ENCODE measurements at places on chromosomes 6 and 20.
A peak's percentile ranks its signal among the peaks of the same experiment; 100 is the strongest.

DNA sequence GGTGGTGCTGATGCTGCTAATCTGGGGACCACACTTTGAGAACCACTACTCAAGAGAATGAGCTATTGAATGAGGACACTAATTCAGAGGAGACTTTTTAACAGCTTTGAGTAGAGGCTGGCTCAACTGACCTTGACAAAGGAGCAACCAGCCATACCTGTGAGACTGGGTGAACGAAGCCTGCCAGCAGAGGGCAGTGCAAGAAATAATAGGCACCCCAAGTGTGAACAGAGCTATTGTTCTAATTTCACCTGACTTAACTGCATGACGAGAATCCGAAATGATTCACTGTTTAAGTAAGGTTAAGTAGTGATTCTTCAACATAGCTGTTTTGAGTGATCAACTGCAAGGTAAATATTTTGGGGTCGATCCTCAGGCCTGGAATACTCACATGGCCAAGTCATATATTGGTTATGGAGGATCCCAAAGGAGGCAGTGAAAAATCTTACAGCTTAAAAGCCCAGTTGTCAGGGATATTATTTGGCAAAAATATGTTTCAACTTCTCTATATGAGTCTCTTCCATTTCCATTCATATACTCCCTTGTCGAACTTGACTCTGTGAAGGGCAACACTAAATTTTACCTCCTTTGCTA lies 550.5 kb upstream of the MARCKS start:
- DNase-seq = no peak

DNA sequence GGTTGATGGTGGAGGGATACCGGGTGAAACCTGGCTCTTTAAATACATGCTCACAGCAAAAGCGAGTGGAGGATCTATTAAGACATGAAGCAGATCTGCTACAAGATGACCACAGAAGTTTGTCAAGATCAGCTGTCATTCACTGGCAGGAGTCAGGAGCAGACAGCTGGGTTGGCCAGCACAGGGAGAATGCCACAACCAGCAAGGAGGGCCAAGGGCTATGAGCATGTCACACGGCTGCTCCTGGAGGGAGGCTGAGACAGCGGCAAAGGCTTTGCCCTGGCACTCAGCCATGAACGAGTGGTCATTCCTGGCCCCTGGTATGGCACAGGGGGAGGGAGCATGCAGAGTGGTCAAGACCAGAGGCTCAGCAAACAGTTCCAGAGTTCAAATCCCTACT lies 77.6 kb downstream of the POPDC3 start:
- no peak for DNase-seq

GRCh38 chr20:14972256-14972655 lies 634.8 kb upstream of the FLRT3 start:
- DNase-seq = no peak

- no peak for DNase-seq
Measured at GRCh38 chr20:15889061-15889460, 684.2 kb downstream of the KIF16B start.

- DNase-seq = no peak
Measured at GRCh38 chr6:158496700-158497099, 63.2 kb upstream of the TMEM181 start.

DNA sequence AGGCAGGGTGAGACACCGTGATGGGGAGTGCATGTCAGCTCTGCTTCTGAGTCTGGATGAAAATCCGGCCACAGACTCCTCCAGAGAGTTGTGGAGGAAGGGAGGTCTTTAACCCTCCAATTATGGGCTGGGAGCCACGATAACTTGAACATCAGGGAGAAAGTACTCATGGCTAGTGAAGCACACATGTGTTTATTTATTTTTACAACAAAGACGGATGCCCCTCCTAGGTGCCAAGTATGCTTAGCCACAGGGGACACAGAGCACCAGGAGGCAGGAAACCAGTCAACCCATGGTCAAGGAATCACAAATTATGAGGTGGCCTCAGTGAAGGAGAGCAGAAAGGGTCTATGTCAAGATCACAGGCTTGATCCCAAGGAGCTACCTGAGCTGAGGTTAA lies 54.1 kb downstream of the ZNF217 start:
- DNase-seq = no peak

DNA sequence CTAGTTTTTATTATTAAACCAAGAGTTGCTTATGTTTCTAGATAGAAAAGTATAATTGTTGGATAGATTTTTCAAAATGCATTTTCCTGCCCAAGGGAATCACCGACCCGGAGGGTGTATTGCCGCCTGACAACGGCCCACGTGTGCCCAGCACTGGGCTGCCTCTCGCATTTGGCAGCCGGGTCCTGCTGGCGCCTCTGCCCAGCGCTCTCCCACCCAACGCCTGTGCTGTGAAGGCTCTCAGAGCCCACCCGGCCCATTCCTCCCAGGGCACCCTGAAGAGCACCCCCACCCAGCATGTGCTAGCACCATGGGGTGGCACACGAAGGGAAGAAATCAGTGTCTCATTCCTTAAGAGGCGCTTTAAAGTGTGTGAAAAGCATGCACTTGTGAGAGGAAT lies 88.3 kb upstream of the AFDN start:
- no peak for DNase-seq

DNA sequence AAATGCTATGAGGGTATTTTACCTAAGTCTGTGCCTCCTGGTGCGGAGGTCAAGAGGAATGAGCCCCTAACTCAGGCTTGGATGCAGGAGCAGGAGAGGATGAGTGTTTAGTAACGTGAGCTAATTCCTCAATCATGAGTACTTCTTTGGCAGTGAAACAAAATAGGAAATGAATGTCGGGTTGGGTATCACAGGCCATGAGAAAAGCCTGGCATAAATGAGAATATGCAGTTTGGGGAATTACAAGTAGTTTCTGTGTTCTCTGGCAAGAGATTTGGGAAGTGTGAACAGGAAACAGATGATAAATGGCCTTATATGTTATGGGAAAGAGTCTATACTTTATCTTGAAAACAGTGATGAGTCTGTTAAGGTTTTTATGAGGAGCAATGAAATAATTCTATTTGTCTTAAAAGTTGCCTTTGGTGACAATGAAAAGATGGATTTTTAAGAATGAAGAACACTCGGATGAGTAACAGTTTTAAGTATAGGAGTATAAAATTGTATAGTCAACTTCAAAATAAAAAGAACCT lies 59.0 kb upstream of the RNF146 start:
- no peak for DNase-seq

- peak; percentile 62 for DNase-seq
Measured at GRCh38 chr6:24125980-24126379, at the start of gene NRSN1. Gene NRSN1 (plus strand): TSS chr6:24126215. CDS start chr6:24134328, 8,113 bp downstream.

- no peak for DNase-seq
Measured at GRCh38 chr6:33886673-33887144, 82.9 kb upstream of the MLN start.

GRCh38 chr6:22294301-22294700 lies 2.5 kb downstream of the PRL start:
- DNase-seq = no peak

DNA sequence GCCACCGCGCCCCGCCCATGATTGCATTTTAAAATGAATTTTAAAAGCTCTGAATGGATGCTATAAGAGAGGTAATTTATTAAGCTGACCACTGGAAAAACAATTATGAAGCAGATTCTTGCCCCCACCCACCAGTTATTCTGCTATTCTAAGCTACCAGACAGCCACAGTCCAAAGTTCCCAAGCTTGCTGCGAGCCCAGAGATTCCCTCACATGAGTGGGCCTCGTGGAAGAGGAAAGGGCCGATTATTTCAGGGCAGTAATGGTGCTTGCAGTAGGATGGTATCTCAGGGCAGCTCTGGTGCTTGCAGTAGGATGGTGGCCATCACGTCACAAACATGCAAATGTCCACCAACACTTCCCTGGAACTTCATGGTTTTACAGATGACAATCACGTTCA lies 56.7 kb downstream of the SLC22A23 start:
- no peak for DNase-seq

DNA sequence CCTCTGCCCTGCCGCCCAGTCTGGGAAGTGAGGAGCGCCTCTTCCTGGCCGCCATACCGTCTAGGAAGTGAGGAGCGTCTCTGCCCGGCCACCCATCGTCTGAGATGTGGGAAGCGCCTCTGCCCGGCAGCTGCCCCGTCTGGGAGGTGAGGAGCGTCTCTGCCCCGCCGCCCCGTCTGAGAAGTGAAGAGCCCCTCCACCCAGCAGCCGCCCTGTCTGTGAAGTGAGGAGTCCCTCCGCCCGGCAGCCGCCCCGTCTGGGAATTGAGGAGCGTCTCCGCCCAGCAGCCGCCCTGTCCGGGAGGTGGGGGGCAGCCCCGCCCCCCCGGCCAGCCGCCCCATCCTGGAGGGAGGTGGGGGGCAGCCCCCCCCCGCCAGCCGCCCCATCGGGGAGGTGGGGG lies 27.8 kb downstream of the SNHG17 start:
- DNase-seq = no peak

GRCh38 chr20:58854638-58855471 lies 2.3 kb downstream of the GNAS start:
- DNase-seq = no peak

GRCh38 chr6:143838395-143838794 lies 4.7 kb upstream of the LTV1 start:
- DNase-seq = no peak

- DNase-seq = no peak
Measured at GRCh38 chr6:68038815-68039408, 596.2 kb upstream of the ADGRB3 start.

- no peak for DNase-seq
Measured at GRCh38 chr6:118984342-118984741, 49.4 kb upstream of the MCM9 start.

GRCh38 chr20:62914970-62915457 lies 11.3 kb downstream of the DIDO1 start:
- DNase-seq = peak; percentile 64

DNA sequence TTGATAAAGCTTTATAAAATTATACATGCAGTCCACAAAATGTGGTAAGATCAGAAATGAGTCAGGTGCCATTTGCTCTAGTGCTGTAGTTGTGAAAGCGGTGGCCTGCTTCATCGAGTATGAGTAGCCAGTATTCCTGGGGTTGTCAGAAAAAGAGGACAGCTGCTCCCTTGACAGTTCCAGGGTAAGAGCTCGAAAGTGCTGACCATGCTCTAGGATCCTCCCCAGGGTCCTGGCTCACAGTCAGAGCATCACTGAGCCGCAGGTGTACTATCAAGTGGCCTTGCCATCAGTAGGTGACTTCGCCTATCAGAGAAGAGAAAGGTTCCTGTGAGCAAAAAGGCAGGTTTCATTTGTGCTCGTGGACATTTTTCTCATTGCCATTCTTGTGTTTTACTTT lies 3.6 kb downstream of the BTBD3 start:
- no peak for DNase-seq

- DNase-seq = no peak
Measured at GRCh38 chr6:15616261-15616660, 46.6 kb downstream of the DTNBP1 start.

GRCh38 chr20:34553366-34553867 lies 5.1 kb upstream of the MAP1LC3A start:
- DNase-seq = no peak

GRCh38 chr20:36121981-36122930 lies 32.3 kb upstream of the EPB41L1 start:
- DNase-seq = peak; percentile 71

- peak; percentile 65 for DNase-seq
Measured at GRCh38 chr6:105321207-105321606, 81.7 kb downstream of the PREP start.

DNA sequence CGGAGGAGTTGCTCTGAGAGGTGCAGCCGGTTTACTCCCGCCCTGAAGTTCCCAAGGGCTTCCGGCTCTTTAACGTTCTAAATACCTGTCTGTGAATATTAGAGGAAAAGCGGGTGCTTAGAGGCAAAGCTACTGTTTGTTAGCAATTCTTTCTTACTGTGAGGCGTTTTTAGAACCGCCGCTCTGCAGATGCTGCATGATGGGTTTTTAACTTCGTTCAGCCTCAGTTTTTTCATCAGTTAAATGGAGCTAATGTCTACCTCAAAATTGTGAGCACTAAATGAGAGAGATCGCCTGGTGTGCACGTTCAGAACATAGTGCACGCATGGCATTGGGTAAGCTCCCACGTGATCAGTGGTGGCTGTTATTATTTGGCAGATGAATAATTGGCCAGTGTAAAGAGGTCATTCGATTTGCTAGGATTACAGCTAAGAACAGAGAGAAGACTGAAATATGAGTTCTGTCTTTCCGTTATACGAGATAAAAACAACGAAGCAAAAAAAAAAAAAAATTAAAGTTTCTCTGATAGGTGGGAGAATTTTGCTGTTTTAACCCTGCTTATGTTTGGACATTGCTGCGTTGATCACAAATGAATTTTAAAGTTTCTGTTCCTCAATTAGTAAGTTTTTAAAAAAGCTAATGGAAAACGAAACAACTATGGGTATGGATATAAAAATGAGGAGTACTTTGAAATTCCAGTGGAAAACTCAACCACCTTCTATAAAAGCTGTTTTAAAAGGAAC lies 660 bp upstream of the TFB1M start:
- DNase-seq = peak; percentile 54

DNA sequence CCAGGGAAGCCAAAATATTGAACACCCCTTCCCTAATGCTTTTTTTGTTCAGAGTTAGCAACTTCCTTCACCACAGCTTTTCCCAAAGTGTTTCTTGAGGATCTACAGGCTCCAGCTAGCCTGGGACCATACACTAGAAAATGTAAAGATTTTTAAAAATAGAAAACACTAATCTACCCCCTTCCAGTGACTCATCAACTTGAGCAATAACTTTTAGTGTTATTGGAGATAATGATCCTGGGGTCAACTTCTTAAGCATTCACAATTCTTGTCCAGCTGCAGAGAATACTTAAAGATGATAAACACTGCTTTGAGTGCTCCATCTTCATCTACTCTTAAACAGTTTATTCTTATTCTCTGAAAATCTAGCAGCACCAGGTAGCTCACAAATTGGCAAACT lies 131.6 kb downstream of the COL9A1 start:
- DNase-seq = no peak

GRCh38 chr6:130203370-130203769 lies 19.4 kb downstream of the SAMD3 start:
- no peak for DNase-seq

DNA sequence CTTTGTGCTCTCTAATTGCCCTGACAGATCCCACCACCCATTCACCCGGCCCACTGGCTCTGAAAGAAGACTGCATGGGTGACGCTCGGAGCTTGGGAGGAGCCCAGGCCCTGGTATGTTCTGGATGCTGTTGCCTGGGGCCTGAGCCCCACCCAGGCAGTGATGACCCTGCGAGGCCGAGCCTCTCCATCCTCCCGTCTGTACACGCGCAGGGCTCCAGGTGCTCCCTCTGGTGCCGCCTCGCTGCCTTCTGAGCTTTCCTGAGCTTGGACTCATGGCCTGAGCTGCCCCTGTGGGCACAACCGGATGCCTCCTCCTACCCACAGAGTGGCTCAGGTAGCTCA lies 61.2 kb downstream of the STK35 start:
- no peak for DNase-seq

- no peak for DNase-seq
Measured at GRCh38 chr20:8842525-8842924, 226.4 kb upstream of the PLCB4 start.
